ENCODE measurements at places on chromosomes 6 and 20. TPM values are rescaled to one million over a fixed set of nuclear protein-coding genes. Genes with fewer than 3 reads are reported as not detected.

SLC52A3 gene
- total RNA-seq = 6.9 TPM

NMBR gene
- total RNA-seq = 0.35 TPM

CTCFL gene
- not detected for total RNA-seq

ELOVL4 gene
- not detected for total RNA-seq

SLC12A5 gene
- 8.7 TPM for total RNA-seq

Data from PC-9 (cell line).